ENCODE measurements at places on chromosomes 7 and 10. TPM values are rescaled to one million over a fixed set of nuclear protein-coding genes. Genes with fewer than 3 reads are reported as not detected.

HGF gene
- 33.2 TPM for total RNA-seq

ECHS1 gene
- 146 TPM for total RNA-seq

GRID2IP gene
- 0.44 TPM for total RNA-seq

PNPLA8 gene
- total RNA-seq, result 48.3 TPM

DNA sequence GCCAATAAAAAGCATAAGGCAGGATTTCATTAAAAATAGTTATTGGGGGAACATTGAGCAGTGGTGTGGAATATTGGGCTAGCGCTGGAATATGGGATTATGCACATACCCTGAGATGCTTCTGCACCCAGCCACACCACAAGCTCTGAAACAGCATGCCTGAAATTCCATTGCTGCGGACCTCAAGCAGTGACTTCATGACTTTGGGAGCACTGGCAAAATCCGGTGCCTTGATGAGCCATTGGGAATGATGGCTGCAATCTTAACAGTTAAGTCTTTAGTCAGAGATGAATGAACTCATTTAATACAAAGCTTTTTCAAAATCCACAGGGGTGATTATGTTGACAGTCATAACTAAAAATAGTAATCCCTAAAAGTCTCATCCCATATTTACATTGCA, 274.7 kb upstream of the MTPN start:
- H3K27ac ChIP-seq, result no peak overlapping the region
- H3K27me3 ChIP-seq, result no peaks in the 10 kb centered on the region
- no peak for DNase-seq
- H3K4me3 ChIP-seq, result no peak overlapping the region
- H3K36me3 ChIP-seq, result no peaks in the 10 kb centered on the region
- no peaks in the 10 kb centered on the region for H3K4me1 ChIP-seq

- peak; percentile 96 for DNase-seq
- peak within 1 kb of the TSS; percentile 32 for H3K27ac ChIP-seq
- H3K4me1 ChIP-seq, result peaks cover 14% of the 10 kb centered on the region
Observed at GRCh38 chr7:6272481-6273323, at the start of gene CYTH3. Gene CYTH3, minus strand, starts transcription at chr7:6272624. Its CDS starts 117 bp downstream, at chr7:6272507.

DNA sequence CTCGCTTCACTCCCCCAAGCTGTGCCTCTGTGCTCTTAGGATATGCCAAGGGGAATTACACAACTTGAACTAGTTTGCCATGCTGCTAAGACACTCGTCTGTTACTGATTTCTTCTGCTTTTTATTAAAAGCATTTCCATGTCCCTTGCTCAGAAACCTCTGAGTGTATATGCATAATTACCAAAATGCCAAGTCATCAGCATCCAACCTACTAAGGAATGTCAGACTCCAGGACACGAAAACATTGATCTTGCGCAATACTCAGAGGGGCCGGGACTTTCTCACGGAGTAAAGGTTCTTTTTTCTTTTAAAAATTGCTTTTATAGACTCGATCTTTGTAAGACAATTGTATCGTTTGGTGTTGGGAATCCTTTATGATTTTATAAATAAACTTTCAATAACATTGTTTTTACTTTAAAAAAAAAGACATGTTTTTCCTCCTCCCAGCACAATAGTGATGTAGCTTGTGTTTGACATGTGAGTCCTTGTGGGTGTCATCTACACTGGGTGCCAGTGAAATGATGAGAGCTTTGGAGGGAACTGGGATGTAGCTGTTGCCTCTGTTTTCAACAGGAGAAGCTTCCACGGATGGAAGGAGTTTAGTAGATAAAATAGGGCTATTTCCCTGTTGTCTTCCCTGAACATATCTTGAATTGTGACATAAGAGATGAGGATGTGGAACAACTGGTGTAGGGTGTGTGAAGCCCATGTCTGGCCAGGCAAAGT, 43.6 kb downstream of the CNNM1 start:
- no peak overlapping the region for H3K27ac ChIP-seq
- H3K36me3 ChIP-seq, result no peaks in the 10 kb centered on the region
- peaks cover 4% of the 10 kb centered on the region for H3K27me3 ChIP-seq
- H3K4me1 ChIP-seq, result no peaks in the 10 kb centered on the region

Data from hepatocyte (in vitro differentiated cells).